ENCODE measurements at places on chromosomes 3 and 15. TPM values are rescaled to one million over a fixed set of nuclear protein-coding genes. Genes with fewer than 3 reads are reported as not detected.

The MYH15 gene
- total RNA-seq: 2.7 TPM

The TMOD3 gene
- total RNA-seq: 16.1 TPM

The SEMA3G gene
- total RNA-seq: 13.3 TPM

The LINGO1 gene
- total RNA-seq: 152 TPM

The PIF1 gene
- 6.9 TPM for total RNA-seq

The CYP8B1 gene
- total RNA-seq: not detected

The GOLGA8N gene
- 14.1 TPM for total RNA-seq

The SOX2 gene
- 77.1 TPM for total RNA-seq

The KLHL40 gene
- not detected for total RNA-seq

The STARD9 gene
- total RNA-seq: 29.3 TPM

The FOXL2NB gene
- total RNA-seq: 0.82 TPM

The APBA2 gene
- total RNA-seq: 157 TPM

The SPSB4 gene
- total RNA-seq: 3.4 TPM

The NPAP1 gene
- 2.3 TPM for total RNA-seq

The CTDSPL gene
- 35.5 TPM for total RNA-seq

The TMCO5A gene
- total RNA-seq: not detected

The CD80 gene
- not detected for total RNA-seq

The ARL14 gene
- not detected for total RNA-seq

The UROC1 gene
- not detected for total RNA-seq

The BCHE gene
- total RNA-seq: 6.4 TPM

The SLC12A1 gene
- total RNA-seq: 2.0 TPM

The CLDN16 gene
- total RNA-seq: 2.1 TPM

The LRRN1 gene
- total RNA-seq: 32.7 TPM

The PLCH1 gene
- total RNA-seq: 11.8 TPM

The ITIH1 gene
- total RNA-seq: not detected

The CLDN18 gene
- not detected for total RNA-seq

The NME9 gene
- 16.7 TPM for total RNA-seq

The GALNT15 gene
- total RNA-seq: 36.8 TPM

The TMEM266 gene
- 10.1 TPM for total RNA-seq

The FBXL2 gene
- 43.7 TPM for total RNA-seq

The BFSP2 gene
- not detected for total RNA-seq

The XRN1 gene
- 50.2 TPM for total RNA-seq

The SEMA7A gene
- 62.0 TPM for total RNA-seq

The FGD5 gene
- total RNA-seq: 7.0 TPM

The GRK7 gene
- not detected for total RNA-seq

The IGF2BP2 gene
- total RNA-seq: 0.31 TPM

The CCNL1 gene
- total RNA-seq: 85.9 TPM

The RHOV gene
- 2.6 TPM for total RNA-seq

The LMAN1L gene
- total RNA-seq: 2.0 TPM

The THBS1 gene
- 5.1 TPM for total RNA-seq

The ALDH1A2 gene
- total RNA-seq: 6.9 TPM

The SLCO2A1 gene
- 3.8 TPM for total RNA-seq

The ZBTB47 gene
- total RNA-seq: 52.8 TPM

The GOLGA6B gene
- not detected for total RNA-seq

The HYPK gene
- total RNA-seq: 16.7 TPM

The GASK1A gene
- total RNA-seq: 19.0 TPM

The TRH gene
- 0.84 TPM for total RNA-seq

The MLF1 gene
- 19.8 TPM for total RNA-seq

The CMTM6 gene
- total RNA-seq: 9.0 TPM

The SCG3 gene
- 78.7 TPM for total RNA-seq

The TNFSF10 gene
- total RNA-seq: 2.1 TPM

The SENP8 gene
- 6.4 TPM for total RNA-seq

The LRRC31 gene
- total RNA-seq: 0.23 TPM

The RAB6B gene
- total RNA-seq: 359 TPM

The RTP4 gene
- 1.7 TPM for total RNA-seq

The DISP2 gene
- total RNA-seq: 36.5 TPM

The SLC33A1 gene
- total RNA-seq: 22.4 TPM

The ALDH1A3 gene
- total RNA-seq: 10.2 TPM

All from dorsolateral prefrontal cortex (tissue), 122 donors.